ENCODE measurements at places on chromosomes 6 and 20. TPM values are rescaled to one million over a fixed set of nuclear protein-coding genes. Genes with fewer than 3 reads are reported as not detected.
A peak's percentile ranks its signal among the peaks of the same experiment; 100 is the strongest.

The ALDH8A1 gene
- total RNA-seq: not detected

The FOXS1 gene
- not detected for total RNA-seq

The BTN3A1 gene
- total RNA-seq: 53.8 TPM

The VGLL2 gene
- not detected for total RNA-seq

The CEBPB gene
- 13.8 TPM for total RNA-seq

The SPINT4 gene
- not detected for total RNA-seq

The ARFGAP1 gene
- 149 TPM for total RNA-seq

The LAMA5 gene
- total RNA-seq: 55.0 TPM

The DNAH8 gene
- not detected for total RNA-seq

- H3K4me3 ChIP-seq: no peak overlapping the region
- no peaks in the 10 kb centered on the region for H3K4me1 ChIP-seq
- no peaks in the 10 kb centered on the region for H3K36me3 ChIP-seq
- DNase-seq: no peak
- no peaks in the 10 kb centered on the region for H3K27me3 ChIP-seq
These were observed 62.4 kb downstream of the APCDD1L start for GRCh38 chr20:58452667-58453255.

DNA sequence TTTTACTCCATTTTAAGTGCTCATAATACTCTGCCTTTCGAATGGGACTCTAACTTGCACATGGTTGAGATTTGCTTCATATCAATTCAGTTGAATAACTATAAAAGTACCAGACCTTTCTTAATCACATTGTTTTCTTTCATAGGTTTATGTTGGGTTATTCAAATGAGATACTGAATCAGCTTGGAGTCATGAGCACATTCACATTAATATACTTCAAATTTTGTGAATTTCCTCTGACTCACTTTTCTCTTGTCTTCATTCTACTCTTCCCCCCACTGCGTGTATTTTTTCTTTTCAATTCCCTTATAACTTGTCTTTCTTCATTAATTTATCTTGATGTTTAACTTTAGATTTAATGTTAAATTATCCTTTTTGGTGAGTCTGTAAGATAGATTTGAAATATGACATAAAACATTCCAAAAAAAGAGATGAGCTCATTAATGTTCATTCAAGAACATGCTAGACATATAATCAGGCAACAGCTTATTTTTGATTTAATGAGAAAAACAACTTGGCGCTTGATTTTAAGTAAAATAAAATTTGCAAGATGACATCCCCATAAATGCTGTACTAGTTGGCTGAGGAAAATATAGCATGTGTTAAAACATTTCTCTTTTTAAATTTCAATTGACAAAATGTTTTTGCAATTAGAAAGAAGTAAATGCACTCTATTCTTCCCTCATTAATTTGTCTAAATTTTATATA is 736.0 kb downstream of the CD109 start:
- no peaks in the 10 kb centered on the region for H3K36me3 ChIP-seq
- no peaks in the 10 kb centered on the region for H3K27me3 ChIP-seq
- no peak overlapping the region for H3K4me3 ChIP-seq
- no peak for DNase-seq
- no peaks in the 10 kb centered on the region for H3K4me1 ChIP-seq

- H3K36me3 ChIP-seq: no peaks in the 10 kb centered on the region
- DNase-seq: no peak
- H3K4me3 ChIP-seq: no peak overlapping the region
- H3K27ac ChIP-seq: peak overlapping the region; percentile 88
These were observed 4.8 kb downstream of the TRIM10 start for GRCh38 chr6:30156262-30156599.

DNA sequence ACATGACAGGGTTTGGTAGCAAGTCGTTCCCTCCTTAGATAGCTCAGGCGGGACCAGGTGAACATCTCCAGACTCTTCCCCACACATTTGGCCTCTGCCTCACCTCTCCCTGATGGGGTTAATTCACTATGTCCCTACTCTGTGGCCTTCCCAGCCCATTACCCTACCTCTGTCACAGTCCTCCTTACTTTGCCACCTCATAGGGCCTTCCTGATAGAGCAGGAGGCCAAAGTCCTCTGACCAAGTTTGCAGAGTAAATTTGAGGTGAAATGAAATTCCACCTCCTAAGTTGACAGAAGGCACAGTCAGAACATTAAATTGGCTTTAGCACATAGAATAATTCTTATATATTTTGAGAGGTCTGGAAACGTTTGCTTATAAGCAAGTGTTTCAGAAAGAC is 53.1 kb upstream of the ARMC2 start:
- H3K27ac ChIP-seq: no peak overlapping the region
- H3K27me3 ChIP-seq: no peaks in the 10 kb centered on the region
- no peak for DNase-seq
- H3K4me1 ChIP-seq: no peaks in the 10 kb centered on the region
- no peak overlapping the region for H3K4me3 ChIP-seq

GRCh38 chr6:44896701-44897100 is 431.4 kb upstream of the RUNX2 start:
- no peaks in the 10 kb centered on the region for H3K36me3 ChIP-seq
- H3K27ac ChIP-seq: no peak overlapping the region
- DNase-seq: no peak

DNA sequence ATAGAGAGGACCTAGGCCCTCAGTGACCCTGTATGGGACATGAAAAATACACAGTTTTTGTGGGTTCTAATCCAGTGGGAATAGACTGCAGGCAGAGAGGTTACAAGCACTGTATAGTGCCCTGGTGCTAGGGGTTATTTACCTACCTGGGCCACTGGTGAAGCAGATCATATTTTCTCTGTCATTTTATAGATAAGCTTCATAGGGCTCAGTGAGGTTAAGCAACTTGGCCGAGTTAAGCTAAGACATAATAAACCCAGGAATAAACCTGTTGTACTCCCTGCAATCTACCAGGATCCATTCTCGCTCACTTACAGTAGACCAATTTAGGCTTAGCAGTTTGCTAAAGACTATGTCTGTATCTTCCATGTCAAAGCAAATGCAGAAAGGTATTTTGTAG is 340.6 kb upstream of the KHDRBS2 start:
- no peaks in the 10 kb centered on the region for H3K36me3 ChIP-seq
- no peaks in the 10 kb centered on the region for H3K4me1 ChIP-seq

DNA sequence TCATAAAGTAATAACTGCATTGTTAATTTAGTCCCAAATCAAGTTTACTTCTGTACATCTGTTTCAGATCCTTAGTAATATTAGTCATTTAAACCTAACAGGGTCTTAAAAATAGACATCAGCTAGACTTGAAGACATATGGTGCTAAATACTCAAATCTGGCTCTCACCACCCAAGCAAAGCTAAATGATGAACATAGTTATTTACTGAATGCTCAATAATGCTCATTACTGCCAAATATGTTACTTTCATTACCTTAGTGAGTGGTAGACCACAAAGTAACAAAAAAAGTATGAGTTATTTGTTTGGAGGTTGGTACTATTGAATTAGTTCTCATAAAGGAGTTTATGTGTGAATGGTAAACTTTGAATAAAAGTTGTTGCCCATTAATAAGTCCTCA is 502.1 kb downstream of the PKHD1 start:
- H3K4me1 ChIP-seq: no peaks in the 10 kb centered on the region
- DNase-seq: no peak
- no peak overlapping the region for H3K27ac ChIP-seq

DNA sequence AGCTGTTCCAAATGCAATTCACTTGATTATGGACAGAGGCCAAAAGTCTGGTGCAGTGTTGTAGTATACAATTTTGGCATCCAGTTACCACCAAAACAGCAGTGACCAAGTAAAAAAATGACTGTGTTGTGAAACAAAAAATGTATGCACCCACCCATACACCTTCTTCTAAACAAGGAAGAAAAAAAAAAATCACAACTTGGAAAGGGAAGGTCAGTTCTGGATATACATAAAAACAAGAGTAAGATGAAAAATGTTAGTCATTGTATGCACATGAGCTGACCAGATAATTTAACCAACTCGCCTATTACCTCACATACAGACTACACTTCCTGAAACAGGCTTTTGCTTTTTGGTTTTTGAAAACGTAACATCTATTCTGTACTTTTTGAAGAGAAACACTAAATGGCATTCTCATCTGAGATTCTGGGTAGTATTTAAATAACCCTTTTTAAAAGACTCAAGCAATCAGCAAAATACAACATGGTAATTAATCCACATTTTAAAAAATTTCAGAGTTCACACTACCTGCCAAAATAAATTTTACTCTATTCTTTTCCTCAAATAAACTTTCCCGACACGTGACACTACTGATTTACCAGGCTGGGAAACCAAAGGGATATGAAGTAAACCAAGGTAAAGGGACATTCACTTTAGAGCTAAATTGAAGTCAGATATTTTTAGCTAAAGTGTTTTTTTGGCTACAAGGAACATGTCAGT is 141.6 kb upstream of the SHLD1 start:
- peak overlapping the region; percentile 89 for H3K4me3 ChIP-seq
- no peaks in the 10 kb centered on the region for H3K27me3 ChIP-seq
- no peaks in the 10 kb centered on the region for H3K36me3 ChIP-seq
- DNase-seq: no peak
- peaks cover 6% of the 10 kb centered on the region for H3K4me1 ChIP-seq

DNA sequence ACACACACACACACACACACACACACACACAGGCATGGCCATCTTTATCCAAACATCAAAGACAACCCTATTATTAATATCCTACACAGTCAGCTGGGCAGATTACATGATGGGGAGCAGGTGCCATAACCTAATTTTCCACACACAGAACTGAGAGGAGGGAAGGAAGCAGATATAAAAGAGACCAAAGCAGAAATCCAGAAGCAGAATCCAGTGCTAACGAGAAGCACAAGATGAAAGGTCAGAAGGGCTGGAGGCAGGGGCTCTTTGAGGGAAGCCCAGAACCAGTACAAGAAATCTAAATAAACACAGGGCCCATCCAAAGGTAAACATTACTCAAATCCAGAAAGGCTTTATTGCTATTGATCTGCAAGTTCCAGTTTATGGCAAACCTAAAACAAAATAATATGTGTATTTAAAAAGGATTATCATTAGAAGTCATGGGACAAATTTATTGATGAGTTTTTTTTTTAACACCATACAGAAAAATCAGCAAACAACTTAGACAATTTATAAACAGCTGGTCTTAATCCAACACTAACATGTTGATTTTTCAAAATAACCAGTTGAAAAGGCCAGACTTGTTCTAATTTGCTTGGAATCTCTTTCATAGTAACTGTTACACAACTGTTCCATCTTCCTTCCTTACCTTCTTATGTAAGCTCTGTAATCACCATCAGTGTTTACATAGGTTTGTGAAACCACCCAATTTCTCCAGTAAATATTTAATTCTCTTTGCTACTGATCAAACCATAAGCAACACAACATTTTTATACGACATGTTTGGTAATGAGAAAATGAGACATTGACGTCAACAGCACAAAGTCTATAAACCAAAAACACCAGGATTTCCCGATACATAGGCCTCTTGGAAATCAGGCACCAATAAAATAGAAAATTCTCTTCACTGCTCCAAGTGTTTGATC is 34.2 kb downstream of the SLC23A2 start:
- peak overlapping the region; percentile 35 for H3K27ac ChIP-seq
- no peaks in the 10 kb centered on the region for H3K27me3 ChIP-seq
- no peaks in the 10 kb centered on the region for H3K4me1 ChIP-seq
- no peak overlapping the region for H3K4me3 ChIP-seq
- no peak for DNase-seq

GRCh38 chr20:8510808-8511207 is 378.7 kb downstream of the PLCB1 start:
- no peaks in the 10 kb centered on the region for H3K36me3 ChIP-seq
- no peaks in the 10 kb centered on the region for H3K27me3 ChIP-seq
- DNase-seq: no peak
- H3K4me1 ChIP-seq: no peaks in the 10 kb centered on the region
- H3K27ac ChIP-seq: no peak overlapping the region

GRCh38 chr20:50789968-50790650 is 4.8 kb upstream of the BCAS4 start:
- peaks cover 23% of the 10 kb centered on the region for H3K4me1 ChIP-seq
- peak overlapping the region; percentile 80 for H3K27ac ChIP-seq
- no peak for DNase-seq
- no peaks in the 10 kb centered on the region for H3K27me3 ChIP-seq
- no peak overlapping the region for H3K4me3 ChIP-seq

All from Peyer's patch (tissue), 4 donors.